CD14-positive monocyte (primary cell): ENCODE measurements at places on chromosomes 7 and 10. TPM values are rescaled to one million over a fixed set of nuclear protein-coding genes. Genes with fewer than 3 reads are reported as not detected.

GRCh38 chr10:67319976-67320375 lies 376.0 kb downstream of the CTNNA3 start:
- DNase-seq = no peak

- DNase-seq = no peak
Measured at GRCh38 chr10:133377025-133377817, 1.8 kb upstream of the PAOX start.

DNA sequence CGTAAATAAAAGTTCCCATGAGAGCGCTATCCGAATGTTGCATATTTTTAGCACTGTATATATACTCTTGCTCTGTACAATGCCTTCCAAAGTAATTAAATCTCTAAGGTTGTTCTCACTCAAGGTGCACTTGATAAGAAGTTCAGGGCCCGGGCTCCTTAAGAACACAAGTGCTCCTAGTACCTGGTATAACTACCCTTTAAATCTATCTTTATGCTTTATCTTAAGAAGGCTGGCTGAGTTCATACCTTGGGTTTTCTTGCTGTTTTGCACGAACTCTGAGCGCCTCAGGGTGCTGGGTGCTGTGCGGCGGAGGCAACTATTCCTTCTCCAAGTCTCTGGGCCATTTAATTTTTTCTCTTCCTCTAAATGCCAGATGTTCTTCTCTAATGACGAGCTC lies 80.4 kb downstream of the DNMBP start:
- no peak for DNase-seq

- no peak for DNase-seq
Measured at GRCh38 chr10:89615112-89615511, 29.9 kb downstream of the PANK1 start.

- DNase-seq = no peak
Measured at GRCh38 chr10:5465976-5466450, 33.4 kb downstream of the CALML5 start.

DNA sequence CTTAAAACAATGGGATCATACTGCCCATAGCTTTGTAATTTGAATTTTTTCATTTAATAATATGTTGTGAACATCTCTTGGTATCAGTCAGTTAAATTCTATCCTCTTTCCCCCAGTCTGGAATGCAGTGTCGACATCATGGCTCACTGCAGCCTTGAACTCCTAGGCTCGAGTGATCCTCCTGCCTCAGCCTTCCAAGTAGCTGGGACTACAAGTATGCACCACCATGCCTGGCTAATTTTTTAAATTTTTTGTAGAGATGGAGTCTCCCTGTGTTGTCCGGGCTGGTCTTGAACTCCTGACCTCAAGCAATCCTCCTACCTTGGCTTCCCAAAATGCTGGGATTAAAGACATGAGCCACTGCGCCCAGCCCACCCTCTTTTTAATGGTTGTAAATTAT lies 34.6 kb downstream of the MPLKIP start:
- no peak for DNase-seq

The TRPV5 gene
- not detected in 2 replicates for polyA plus RNA-seq

The OR13A1 gene
- 0.14 TPM for polyA plus RNA-seq

The SIRT1 gene
- 4.4 TPM for polyA plus RNA-seq
